Heart right ventricle (tissue), 16 donors: ENCODE measurements at places on chromosomes 11 and 22.

- no peak for DNase-seq
These were observed 34.6 kb downstream of the SLC6A5 start for GRCh38 chr11:20634044-20634443.

DNA sequence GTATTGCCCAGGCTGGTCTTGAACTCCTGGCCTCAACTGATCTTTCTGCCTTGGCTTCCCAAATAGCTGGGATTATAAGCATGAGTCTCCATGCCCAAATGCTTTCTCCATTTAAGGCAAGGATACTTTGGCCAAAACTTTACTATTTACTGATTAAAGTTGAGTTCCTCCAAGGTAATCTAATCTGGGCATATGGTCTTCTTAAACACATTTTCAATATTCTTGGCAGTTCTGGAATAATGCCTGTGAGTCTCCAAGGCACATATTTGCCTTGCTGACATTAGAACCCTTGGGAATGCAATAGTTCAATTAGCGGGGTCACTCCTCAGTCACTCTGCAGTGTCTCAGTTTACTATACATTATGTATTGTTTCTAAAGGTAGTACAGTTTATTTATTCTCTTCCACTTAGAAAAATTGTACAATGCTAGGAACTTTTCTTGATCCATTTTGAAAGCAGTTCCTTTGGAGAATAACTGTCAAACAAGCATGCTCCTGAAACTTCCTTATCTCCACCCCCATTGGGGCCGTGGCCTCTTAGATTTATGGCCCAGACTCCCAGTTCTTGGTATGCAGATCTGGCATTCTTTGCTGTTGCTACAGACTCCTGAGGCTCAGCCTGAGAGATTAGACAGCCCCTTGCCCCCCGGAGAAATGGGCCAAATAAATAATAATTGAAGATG is 13.1 kb upstream of the RAB38 start:
- DNase-seq: no peak

- no peak for DNase-seq
These were observed 63.4 kb downstream of the SMIM38 start for GRCh38 chr11:69218946-69219720.

- no peak for DNase-seq
These were observed 941.8 kb downstream of the BRD1 start for GRCh38 chr22:48885919-48886305.

- DNase-seq: no peak
These were observed 255.2 kb downstream of the BUD13 start for GRCh38 chr11:116517584-116517983.

GRCh38 chr11:107275632-107276031 is 182.0 kb downstream of the CWF19L2 start:
- DNase-seq: no peak

DNA sequence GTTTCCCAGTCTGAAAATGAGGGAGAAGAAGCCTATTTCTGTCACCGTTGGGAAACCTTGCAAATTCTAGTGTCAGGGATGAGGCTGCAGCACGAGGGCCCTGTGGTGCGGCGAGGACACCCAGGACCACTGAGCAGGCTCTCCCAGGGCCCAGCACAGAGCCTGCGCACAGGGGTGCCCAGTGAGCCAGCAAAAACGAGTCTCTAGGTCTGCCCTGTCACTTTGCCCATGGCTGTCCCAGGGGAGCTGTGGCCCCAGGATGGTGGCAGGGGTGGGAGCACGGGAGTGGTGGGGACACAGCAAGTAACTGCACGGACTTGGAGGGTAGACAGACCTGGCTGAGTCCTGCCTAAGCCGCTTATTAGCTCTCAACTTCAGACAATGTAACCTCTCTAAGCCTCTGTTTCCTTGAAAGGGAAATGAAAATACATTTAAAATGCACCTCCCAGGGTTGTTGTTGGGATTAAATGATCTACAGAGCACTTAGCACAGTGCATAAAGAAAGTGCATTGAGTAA is 44.2 kb downstream of the DSCAML1 start:
- DNase-seq: no peak
